ENCODE measurements at places on chromosomes 7 and 10. TPM values are rescaled to one million over a fixed set of nuclear protein-coding genes. Genes with fewer than 3 reads are reported as not detected.

HOXA11 gene
- total RNA-seq = 0.51 TPM

ORC5 gene
- 13.2 TPM for total RNA-seq

ATRNL1 gene
- 1.4 TPM for total RNA-seq

PTPRE gene
- total RNA-seq = 37.9 TPM

TSPAN15 gene
- 44.6 TPM for total RNA-seq

ITPRID1 gene
- not detected for total RNA-seq

PCLO gene
- 1.2 TPM for total RNA-seq

Data from posterior vena cava (tissue), 2 donors.